Gastroesophageal sphincter (tissue), 4 donors: ENCODE measurements at places on chromosomes 3 and 15. TPM values are rescaled to one million over a fixed set of nuclear protein-coding genes. Genes with fewer than 3 reads are reported as not detected.

Gene SAMMSON
- total RNA-seq: 5.7 TPM

Gene ZFYVE19
- 23.3 TPM for total RNA-seq

Gene KLHDC8B
- total RNA-seq: 39.8 TPM

Gene RBM6
- 106 TPM for total RNA-seq

Gene TEX55
- total RNA-seq: not detected

Gene ZNF619
- total RNA-seq: 7.9 TPM

Gene CCDC71
- total RNA-seq: 15.6 TPM

Gene GOLGA8J
- total RNA-seq: not detected

Gene GOLGA8T
- not detected for total RNA-seq

Gene CRABP1
- total RNA-seq: 3.6 TPM

Gene RNU6-1
- not detected for total RNA-seq

Gene ANKUB1
- total RNA-seq: not detected

Gene ASTE1
- 4.6 TPM for total RNA-seq

Gene LEKR1
- total RNA-seq: not detected

Gene C3orf85
- total RNA-seq: not detected

Gene SLC12A8
- total RNA-seq: 2.3 TPM

Gene GUCA1C
- not detected for total RNA-seq

Gene RFTN1
- 30.6 TPM for total RNA-seq

Gene ST6GAL1
- 20.7 TPM for total RNA-seq

Gene GPR149
- not detected for total RNA-seq

Gene CCR8
- not detected for total RNA-seq
